ENCODE measurements at places on chromosomes 6 and 20.

DNA sequence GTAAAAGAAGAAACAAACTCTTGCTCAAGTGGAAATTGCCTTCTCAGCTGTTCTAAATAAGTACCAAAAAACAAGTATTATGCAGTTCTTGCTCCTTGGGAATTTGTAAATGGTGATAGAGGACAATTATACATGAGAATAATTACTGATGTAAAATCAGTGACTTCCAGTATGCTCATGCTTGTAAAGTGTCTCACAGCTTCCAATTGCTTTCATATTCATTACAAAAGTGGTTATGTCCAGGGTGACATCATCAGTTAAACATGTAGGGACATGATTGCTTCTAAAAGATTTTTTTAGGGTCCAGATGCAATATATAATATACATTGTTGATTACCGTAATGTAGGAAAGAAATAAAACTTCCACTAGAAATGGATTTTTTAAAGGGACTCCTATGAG lies 122.8 kb upstream of the B3GAT2 start:
- DNase-seq = no peak

DNA sequence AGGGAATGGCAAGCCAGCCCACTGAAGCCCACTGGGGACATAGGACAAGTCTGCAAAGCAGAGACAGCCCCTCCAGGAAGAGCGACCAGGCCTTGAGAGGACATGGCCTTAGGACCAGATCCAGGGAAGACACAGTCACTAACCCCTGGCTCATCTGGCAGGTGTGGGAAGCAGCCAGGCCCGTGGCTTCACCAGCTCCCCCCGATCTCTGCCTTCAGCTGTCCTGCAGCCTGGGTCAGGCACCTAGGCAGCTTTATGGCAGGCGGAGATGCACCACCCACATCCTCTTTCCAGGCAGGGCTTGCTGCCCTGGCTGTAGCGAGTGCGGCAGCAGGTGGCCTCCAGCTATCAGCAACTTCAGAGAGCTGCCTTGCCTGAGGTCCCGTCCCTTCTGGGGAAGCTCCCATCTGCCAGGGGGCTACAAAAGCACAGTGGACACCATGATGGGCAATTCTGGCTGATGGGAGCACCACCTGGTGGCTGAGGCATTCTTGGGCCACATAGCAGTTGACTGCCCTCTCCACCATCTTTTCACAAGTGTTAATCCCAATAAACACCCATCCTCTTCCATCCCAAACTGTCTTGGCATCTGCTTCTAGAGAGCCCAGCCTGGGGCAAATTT lies 85.8 kb downstream of the DZANK1 start:
- DNase-seq = no peak

GRCh38 chr6:132300323-132300949 lies 100.8 kb downstream of the MOXD1 start:
- no peak for DNase-seq

DNA sequence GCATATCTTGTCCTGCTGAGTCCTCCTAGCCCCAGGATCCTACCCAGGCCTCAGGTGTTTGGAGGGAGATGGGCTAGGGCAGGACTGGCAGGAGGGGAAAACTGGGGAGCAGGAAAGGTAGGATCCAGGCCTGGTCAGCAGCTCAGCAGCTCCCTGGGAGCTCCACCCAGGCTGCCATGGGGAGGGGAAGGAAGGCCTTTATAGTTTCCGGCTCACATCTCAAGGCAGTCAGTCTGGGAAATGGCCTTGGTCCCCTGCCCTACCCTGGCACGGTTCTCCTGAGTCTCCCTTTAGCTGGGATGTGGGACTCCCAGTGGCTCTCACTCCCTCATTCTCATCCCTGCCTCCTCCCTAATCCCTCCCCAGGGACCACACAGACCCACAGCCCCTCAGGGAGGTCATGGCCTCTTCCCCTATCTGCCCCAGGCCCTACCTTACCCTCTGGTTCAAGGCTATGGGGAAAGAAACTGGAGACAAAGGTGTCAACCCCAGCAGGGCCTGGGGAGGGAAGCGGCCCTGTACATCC lies 1.6 kb downstream of the SLC44A4 start:
- no peak for DNase-seq

DNA sequence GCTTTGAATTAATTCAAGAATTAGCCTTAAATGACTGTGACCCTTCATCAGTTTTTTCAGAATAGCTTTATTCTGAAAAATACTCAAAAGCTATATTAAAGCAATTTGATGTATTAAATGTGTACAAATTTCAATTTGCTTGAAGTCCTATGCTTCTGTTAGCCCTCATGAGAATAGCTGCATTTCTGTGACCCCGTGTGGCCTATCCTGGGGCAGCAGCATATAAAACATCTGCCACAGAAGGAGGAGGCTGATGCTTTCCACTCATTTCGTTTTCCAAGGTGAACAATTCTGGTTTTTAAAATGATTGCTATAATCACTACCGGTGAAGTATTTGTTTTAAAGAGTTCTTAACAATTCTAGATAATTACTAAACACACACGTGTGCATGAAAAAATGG lies 360.3 kb downstream of the BTBD9 start:
- no peak for DNase-seq

- no peak for DNase-seq
These were observed 576.8 kb downstream of the QKI start for GRCh38 chr6:163991321-163991720.

GRCh38 chr6:159110013-159110412 lies 59.2 kb upstream of the FNDC1 start:
- no peak for DNase-seq

DNA sequence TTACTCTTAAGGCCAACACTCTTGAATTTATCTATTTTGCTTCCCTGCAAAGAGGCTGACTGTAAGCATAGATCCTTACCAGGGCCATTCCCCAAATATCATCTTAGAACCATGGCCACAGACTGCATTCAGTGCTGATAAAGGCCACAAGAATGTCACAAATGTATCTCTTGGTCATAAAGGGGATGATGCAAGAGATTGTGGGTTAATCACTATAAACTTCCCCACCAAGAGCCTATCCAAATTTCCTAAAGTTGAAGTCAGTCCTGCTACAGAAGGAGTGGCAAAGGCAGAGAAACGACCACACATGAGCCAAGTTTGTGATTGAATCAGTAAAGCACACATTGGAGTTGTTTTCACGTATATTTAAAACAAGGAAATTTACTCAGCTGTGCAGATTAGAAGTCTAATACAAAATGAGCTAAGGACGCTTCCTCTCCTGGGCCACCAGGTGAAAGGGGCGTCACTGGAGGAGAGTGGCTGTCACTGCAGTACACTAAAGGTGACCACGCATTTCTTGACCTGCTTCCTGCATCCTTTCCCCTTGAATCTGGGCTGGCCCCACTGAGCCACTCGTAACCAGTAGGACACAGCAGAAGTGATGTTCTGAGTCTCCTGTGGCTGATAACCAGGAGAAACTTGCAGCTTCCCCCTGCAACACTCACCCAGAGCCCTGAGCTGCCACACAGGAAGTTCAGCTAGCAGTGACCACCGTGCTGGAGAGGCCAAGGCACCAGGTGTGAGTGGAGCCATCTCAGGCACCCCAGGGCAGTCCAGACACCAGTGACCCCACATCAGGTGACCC lies 181.9 kb downstream of the SYNDIG1 start:
- no peak for DNase-seq

DNA sequence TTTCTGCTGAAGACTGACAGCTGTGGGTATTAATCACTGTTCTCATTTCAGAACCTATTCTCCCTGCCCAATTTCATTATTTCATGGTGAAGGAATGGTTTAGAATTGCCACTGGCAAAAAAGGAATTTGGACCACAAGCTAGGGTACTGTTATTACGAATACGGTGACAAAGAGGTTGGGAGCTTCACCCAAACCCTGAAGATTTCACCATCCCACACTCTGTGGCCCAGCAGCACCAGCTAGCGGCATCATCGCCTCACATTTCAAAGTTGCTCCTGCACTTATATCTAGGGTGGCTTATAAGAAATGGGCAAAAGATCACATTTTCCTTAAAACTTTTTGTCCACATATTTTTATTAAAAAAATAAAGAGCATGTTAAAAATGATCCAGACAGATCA lies 236.1 kb downstream of the SYNDIG1 start:
- no peak for DNase-seq

GRCh38 chr6:150025201-150025917 lies at the start of gene RAET1L:
Gene RAET1L (minus strand): TSS chr6:150025532. CDS start chr6:150025471, 61 bp downstream.
- no peak for DNase-seq

DNA sequence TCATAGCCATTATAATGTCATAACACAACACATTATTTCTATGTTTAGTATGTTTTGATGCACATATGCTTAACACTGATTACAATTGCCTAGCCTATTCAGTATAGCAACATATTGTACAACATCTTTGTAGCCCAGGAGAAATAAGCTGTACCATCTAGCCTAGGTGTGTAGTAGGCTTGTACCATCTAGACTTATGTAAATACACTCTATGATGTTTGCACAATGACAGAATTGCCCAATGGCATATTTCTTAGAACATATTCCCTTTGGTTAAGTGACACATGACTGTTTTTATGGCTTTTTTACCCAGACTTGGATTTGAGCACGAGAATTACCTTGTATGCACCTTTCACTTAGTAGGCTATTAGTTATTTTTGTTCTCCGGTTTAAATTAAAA lies 64.5 kb upstream of the HIVEP1 start:
- DNase-seq = no peak
